Activated naive CD8-positive, alpha-beta T cell treated with anti-CD3 and anti-CD28 coated beads, Interleukin-2, amount 10 ng/mL, durations not matched to agents 7 days and 5 days (primary cell): ENCODE measurements at places on chromosomes 6 and 20. TPM values are rescaled to one million over a fixed set of nuclear protein-coding genes. Genes with fewer than 3 reads are reported as not detected.
A peak's percentile ranks its signal among the peaks of the same experiment; 100 is the strongest.

- peak; percentile 58 for DNase-seq
Observed at GRCh38 chr6:25042036-25042521, 106.3 kb upstream of the RIPOR2 start.

- DNase-seq: no peak
Observed at GRCh38 chr6:37089783-37090182, 80.2 kb upstream of the PIM1 start.

The PACSIN1 gene
- 3.1 TPM for total RNA-seq

- no peak for DNase-seq
Observed at GRCh38 chr6:130447374-130447773, 81.6 kb downstream of the TMEM200A start.

The C20orf144 gene
- total RNA-seq: 0.43 TPM

The CD109 gene
- total RNA-seq: 1.8 TPM

GRCh38 chr6:54920628-54921027 is 74.1 kb downstream of the FAM83B start:
- no peak for DNase-seq

DNA sequence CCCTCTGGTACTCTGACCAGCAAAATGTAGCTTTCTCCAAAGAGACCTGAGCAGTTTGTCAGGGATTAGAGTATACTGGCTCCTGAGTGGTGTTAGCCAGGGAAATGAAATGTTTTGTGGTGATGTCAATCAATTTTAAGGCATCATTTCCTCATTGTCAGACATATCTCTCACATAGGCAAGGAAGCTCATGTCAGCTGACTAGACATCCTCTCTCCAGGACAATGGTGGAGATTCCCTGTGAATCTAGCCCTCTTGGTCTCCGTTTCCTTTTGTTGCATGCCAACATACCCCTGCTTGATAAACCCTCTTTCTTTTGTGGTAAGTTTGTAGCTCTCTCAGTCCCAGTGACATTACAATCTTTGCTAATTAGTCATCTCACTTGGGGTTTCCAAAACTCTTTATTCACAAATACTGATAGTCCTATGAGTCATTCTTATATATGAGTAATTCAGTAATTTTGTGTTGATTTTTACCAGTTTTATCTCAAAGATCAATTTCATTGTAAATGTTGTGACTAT is 135.6 kb upstream of the PTPRK start:
- DNase-seq: no peak

- no peak for DNase-seq
Observed at GRCh38 chr20:25072226-25072811, 9.6 kb downstream of the VSX1 start.

The NOTCH4 gene
- 0.67 TPM for total RNA-seq

DNA sequence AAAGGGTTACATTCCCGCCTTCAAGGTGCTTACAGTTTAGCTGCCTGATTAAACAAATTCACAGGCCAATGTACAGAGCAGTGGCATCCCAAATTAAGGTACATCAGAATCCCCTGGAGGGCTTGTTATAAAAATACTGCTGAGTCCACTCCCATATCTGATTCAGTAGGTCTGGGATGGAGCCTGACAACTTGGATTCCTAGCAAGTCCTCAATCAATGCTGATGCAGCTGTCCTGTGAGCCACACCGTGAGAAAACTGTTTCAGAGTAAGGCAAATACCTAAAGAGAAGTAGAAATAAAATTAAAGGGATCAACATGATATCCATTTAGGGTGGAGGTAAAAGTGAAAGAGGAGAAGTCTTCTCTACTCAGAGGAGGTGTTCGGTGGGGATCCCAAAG is 16.5 kb downstream of the NHSL1 start:
- no peak for DNase-seq
